ENCODE measurements at places on chromosomes 12 and 14.
A peak's percentile ranks its signal among the peaks of the same experiment; 100 is the strongest.

- no peak for DNase-seq
Measured at GRCh38 chr12:20403230-20403629, 34.9 kb downstream of the PDE3A start.

DNA sequence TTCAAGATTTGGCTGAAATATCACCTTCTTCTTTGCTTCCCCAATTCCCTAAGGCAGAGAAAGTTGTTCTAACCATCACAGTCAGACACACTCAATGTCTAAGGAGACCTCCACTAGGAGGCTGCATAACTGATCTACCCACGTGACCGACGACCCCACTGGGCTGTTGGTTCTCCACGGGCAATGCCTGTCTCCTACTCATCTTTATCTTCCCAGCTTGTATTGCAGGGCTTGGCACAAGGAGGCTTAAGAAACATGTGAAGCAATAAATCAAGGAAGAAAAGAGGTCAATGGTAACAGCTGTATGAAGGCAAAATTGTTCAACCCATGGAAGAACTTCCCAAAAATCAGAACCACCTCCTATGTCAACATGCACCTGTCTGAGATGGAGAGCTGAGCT, 27.1 kb downstream of the NT5DC3 start:
- DNase-seq, result no peak

DNA sequence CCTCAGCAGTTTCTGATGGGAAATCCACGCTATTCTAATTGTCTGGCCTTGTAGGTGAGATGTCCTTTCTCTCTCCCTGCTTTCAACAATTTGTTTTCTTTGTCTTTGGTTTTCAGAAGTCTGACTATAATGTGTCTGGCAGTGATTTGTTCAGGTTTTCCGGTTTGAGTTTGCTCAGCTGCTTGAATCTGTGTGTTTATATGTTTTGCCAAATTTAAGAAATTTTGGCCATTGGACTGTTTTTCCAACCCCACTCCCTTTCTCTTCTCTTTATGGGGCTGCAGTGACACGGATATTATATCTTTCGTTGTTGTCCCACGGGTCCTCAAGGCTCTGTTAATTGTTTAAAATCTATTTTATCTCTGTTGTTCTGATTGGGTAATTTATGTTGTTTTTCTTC, 105.0 kb downstream of the ADGRD1 start:
- DNase-seq, result no peak

DNA sequence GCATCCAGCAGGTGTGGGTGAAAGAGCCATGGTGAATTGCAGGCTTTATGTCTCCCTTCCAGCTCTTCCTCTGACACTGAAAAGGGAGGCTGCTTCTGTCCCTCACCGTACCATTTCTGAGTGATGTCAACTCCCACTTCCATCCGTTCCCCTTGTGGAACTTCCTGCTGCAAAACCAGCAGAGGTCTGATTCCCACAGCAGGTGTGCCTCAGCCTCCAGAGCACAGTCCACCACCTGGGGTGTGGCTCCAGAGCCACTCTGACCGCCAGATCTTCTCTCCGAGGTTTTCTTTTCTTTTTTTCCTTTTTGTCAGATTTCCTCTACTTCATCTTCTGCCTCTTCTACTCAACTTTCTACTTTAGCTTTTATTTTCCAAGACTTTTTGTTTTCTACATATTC, 62.7 kb downstream of the CDC42BPB start:
- no peak for DNase-seq

DNA sequence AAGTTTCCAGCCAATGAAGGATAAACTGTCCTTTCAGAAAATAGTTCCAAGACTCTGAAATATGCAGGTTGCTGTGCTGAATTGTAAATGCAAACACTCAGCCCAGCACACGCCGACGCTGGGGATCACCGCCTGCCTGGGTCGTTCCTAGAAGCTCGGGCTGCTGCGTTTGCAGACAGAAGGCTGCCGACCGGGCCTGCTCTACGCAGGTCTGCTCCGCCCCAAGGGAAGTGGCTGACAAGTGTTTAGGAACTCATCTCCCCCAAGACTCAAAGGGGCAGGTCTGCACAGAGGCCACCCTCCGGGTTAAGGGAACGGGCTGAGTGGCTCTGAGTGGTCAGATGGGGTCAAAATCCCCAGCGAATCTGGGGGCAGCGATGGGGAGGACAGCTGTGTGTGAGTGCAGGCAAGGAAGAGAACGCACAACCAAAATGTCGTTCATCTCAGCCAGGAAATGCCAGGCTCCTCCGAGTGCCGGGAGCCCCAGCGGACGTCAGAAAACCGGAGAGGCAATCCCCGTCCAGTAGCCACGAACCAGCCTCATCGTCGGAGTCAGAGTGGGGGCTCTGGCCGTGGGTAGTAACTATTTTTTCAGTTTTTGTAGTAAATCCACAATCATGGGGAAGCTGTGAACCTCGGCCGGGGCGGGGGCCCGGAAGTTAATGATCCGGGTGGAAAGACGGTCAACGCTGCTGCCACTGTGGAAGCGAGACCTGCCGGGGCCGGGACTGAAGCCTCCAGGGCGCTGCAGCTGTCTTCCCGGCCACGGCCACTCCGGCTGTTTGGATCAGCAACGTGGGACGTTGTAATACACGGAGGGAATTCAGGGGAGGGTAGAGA, 6.0 kb downstream of the GALNT9 start:
- DNase-seq, result no peak

GRCh38 chr12:112992541-112993398, 14.5 kb downstream of the OAS2 start:
- peak; percentile 37 for DNase-seq

- no peak for DNase-seq
Measured at GRCh38 chr14:104383996-104384775, 195.4 kb upstream of the C14orf180 start.

GRCh38 chr12:4956054-4956453, 46.3 kb downstream of the KCNA1 start:
- no peak for DNase-seq

GRCh38 chr14:29301571-29301970, 535.0 kb downstream of the FOXG1 start:
- no peak for DNase-seq

GRCh38 chr12:3557791-3558620, 67.0 kb downstream of the PRMT8 start:
- no peak for DNase-seq

- no peak for DNase-seq
Measured at GRCh38 chr14:33714527-33715226, 236.2 kb downstream of the EGLN3 start.

- DNase-seq, result no peak
Measured at GRCh38 chr12:131826097-131826928, 1.9 kb upstream of the MMP17 start.

DNA sequence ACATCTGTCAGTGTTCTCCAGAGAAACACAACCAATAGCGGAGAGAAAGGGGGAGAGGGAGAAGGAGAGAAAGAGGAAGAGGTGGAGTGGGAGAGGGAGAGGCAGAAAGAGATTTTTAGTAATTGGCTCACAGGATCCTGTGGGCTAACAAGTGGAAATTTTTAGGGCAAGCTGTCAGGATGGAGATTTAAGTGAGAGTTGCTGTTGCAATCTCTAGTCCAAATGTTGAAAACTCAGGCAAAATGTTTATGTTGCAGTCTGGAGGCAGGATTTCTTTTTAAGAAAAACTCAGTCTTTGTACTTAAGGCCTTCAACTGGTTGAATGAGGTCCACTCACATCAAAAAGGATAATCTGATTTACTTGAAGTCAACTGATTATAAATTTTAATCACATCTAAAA, 12.5 kb upstream of the GLIPR1L2 start:
- DNase-seq, result peak; percentile 29

DNA sequence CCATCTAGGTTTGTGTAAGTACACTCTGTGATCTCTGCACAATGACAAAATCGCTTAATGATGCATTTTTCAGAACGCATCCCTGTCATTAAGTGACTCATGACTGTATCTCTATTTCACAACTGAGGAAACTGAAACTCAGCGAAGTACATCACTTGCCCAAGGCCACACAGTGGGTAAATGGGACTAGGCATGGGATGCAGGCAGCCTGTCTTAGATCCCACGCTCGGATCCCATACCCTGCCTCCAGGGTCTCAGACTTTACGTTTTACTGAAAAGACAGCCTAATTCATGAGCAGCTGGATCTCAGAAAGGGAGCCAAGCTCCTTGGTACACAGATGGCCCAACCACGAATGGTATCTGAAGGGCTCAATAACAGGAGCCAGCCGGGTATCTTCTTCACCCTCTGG, 2.4 kb upstream of the MLEC start:
- peak; percentile 18 for DNase-seq

- no peak for DNase-seq
Measured at GRCh38 chr12:13248964-13249363, 52.4 kb downstream of the EMP1 start.

DNA sequence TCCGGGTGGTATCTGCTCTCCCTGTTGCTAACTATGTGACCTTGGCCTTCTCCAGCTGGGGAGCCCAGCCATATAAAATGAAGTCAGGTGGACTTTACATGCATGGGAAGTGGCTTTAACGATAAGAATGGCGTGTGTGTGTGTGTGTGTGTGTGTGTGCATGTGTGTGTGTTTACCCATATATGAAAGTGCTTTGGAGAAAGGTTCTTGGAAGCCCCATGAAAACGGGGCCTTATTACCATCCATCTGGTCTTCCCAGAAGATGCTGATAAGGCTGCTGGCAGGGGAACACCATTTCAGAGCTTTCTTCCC, 94.8 kb downstream of the LRRC74A start:
- no peak for DNase-seq

DNA sequence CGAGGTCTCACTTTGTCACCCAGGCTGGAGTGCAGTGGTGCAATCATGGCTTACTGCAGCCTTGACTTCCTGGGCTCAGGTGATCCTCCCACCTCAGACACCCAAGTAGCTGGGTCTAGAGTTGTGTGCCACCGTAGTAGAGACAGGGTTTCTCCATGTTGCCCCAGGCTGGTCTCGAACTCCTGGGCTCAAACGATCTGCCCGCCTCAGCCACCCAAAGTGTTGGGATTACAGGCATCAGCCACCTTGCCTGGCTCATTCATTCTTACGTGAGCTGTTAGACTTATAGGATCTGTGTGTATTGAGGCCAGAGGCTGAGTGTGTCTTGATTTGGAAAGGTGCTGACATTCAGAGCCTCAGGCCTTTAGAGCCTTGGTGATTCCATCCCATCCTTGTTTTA, 128.1 kb downstream of the SLC25A47 start:
- no peak for DNase-seq

DNA sequence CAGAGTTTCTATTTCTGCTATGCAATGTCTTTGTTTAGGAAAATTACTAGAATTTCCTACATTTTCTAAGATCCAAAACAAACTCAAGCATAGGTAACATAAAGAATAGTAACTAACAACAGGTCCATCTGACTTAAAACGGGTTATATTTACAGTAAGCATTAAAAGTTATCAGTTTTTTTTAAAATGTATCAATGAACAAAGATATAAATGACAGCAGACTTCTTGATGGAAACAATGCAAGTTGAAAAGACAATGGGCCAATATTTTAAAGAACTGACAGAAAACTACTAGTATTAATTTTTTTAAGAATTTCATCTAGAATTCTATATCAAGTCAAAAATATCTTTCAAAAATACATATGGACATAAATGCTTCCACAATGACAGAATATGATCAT, 367.1 kb upstream of the MGAT4C start:
- no peak for DNase-seq

DNA sequence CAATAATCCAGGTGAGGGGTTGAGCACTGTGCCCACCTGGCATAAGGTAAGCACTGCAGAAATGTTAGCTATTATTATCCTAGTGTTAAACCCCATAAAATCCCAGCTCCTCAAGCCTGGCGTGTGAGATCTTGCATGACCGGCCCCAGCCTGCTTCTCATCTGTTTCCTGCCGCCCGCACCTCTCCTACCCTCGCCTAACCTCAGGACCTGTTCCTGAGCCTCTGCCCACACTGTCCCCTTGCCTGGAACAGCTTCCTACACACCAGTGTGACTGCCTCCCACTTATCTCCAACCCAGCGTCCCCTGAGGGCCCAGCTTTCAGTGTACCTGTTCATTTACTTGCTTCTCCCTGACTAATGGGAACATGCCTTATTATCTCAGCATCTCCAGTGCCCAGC, 24.7 kb downstream of the ISCA2 start:
- no peak for DNase-seq

DNA sequence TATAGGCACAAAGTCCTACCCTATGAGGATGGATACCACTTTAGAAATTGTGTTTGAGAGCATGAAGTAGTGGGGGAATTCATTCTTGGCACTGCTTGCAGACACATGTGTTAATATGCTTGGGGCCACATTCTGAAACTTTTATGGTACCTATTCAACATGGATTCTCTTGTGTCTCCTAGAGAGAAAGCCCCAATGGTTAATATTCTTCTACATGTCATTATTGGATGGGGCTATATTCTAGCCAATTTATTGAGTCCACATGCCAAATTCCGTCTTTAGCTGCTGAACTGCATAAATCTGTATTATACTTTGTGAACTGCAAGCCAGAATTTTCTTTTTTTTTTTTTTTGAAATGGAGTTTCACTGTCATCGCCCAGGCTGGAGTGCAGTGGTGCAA, 140.0 kb downstream of the KICS2 start:
- DNase-seq, result no peak

GRCh38 chr14:32494609-32495434, 165.7 kb downstream of the AKAP6 start:
- DNase-seq, result no peak

DNA sequence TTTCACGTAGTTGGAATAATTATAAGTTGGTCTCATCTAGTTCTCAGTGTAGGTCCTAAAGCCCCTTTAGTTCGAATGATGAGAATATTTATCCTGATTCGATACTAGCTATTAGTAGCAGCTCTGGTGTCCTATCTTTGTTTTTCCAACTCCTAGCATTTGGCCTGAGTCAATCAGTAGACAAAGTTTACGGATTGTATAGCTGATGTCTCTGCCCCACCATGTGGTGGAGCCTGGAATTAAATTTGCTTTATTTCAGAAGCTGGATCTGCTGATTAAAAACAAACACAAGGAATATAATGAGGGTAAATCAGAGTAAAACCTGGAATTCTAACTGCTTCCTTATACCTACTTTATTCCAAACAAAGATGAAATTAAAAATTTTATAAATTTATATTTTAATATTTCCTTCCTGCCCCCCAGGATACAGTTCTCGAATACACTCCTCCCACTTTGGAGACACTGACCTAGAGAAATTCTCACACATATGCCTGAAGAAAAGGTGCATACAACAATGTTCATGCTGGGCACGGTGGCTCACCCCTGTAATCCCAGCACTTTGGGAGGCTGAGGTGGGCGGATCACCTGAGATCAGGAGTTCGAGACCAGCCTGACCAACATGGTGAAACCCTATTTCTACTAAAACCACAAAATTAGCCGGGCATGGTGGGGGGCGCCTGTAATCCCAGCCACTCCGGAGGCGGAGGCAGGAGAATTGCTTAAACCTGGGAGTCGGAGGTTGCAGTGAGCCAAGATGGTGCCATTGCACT, 7.6 kb upstream of the BRMS1L start:
- no peak for DNase-seq

DNA sequence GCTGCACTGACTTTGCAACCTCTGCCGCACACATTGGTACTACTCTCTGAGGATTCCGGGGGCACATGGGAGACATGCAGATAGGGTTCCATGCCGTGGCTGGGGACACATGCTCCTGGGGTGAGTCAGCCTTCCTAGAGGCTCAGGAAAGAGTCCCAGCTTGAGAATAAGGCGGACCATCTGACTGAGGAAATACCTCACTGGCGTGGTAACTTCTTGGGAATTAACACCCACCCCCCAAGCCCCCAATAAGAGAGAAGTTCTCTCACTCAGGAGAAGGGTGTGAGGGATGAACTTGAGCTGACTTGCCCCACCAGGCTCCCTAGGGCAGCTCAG, 23.2 kb downstream of the PLXNC1 start:
- DNase-seq, result no peak

Data from AG09309 (cell line).